ENCODE measurements at places on chromosomes 1 and 21.

- no peak for DNase-seq
Observed at GRCh38 chr1:41862384-41863221, 56.1 kb downstream of the HIVEP3 start.

DNA sequence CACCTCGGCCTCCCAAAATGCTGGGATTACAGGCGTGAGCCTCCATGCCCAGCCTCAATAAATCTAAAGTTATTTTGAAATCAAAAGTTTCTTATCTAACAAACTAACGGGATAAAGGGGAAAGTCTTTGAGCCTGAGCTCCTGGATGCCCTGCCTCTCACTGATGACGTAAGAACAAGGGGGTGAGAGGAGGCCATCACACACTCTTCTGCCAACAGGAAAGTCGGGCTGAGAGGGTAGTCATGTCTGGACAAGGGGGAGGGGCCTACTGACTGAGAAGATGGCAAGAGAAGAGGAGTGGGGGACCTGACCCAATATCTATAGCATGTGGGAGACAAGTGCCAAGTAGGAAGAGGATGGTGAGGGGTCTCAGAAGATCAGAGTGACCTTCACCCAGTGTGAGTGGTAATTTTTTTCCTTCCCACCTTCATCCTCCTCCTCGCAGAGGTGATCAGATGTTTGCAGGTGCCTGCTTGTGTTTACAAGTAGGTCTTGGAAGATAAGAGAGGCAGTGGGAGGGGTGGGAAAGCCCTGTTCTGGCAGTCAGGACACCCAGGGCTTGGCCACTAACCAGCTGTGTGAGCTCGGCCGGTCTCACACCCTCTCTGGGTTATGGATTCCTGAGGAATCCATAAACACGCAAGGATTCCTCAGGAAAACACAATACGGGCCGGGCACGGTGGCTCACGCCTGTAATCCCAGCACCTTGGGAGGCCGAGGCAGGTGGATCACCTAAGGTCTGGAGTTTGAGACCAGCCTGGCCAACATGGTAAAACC lies 9.6 kb downstream of the UQCRHL start:
- no peak for DNase-seq

- no peak for DNase-seq
Observed at GRCh38 chr1:33323663-33324477, 3.0 kb upstream of the A3GALT2 start.

DNA sequence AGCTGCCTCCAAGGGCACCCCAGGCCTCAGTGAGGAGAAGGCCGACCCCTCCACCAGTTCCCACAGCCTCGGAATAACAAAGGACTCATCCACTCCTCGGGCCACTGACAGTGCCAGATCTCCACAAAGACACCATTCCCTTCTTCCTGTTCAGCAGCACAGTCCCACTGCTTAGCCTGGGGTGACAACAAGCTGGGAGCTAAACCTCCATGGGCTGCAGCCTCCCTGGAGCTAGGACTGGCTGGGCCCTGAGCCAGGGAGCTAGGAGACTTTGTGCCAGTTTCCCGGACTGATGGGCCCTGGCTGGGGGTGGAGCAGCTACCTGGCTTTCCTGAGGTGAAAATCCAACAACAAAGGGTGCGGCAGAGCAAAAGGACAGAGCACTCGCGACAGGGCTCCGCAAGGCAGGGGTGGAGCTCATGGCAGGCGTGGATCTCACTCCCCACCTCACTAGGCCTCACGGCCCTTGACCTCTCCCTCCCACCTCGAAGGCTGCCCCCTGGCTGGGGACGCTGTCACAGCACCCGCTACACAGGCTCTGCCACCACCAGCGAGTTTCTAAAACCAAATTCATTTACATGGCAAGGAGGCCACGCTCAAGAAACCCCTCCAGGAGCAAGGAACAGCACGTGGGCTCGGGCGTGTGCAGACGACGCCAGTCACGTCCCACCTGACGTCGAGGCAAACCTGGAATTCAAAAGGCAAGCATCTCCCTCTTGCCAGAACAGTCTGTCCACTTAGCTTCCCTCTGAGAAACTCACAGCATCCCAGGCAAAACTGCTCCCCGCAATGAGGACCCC lies 13.8 kb downstream of the SLC35E2B start:
- no peak for DNase-seq

DNA sequence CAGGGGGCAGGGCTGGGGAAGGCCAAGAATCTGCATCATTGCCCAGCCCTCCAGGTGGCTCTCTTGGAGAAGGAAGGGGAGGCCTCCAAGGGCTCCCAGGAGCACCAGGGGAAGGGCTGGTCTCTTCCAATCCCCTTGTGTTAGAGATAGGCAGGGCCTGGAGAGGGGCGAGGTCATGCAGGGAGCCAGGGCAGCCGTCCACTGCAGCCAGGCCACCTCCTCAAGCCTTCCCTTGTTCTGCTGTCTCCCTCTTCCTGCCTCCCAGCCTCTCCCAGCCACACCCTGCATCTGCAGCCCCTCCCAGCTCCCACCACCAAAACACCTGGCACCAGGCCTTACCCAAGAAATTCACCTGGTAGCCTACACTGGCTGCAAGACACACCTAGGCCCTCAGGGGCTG lies 105.3 kb upstream of the IFFO2 start:
- no peak for DNase-seq

DNA sequence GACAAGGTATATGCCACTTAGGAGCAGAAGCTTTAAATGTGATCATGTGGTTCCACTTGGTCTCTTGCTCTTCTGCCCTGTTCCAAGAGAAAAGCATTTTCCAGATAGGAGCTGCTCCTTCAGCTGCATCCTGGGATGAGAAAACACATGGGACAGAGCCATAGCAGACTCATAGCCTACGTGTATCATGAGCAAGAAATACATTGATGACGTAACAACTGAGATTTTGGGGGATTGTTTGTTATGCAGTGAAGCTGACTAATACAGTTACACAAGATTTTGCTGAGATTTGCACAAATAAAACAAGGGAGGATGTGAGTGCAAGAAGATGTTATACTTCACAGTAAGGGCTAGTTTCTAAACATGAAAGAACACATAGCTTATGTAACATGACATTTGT lies 36.0 kb upstream of the IRF2BP2 start:
- no peak for DNase-seq

DNA sequence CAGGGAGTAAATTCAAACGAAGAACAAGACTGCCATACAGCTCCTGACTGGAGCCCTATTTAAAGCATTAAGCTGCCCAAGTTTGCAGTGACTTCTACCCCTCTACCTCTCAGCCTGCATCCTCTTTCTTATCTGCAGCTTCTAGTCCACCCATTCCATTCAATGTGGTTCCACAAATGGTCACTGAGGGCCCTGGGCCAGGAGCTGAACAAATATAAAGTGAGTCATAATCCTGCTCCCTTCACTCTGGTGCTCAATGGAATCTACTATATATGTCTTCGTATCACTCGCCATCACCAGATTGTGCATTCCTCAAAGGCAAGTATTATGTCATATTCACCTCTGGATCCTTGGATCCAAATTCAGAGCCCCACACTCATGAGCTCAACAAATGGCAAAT lies 398.7 kb downstream of the BRINP2 start:
- DNase-seq: no peak

- DNase-seq: no peak
Observed at GRCh38 chr1:234866007-234866866, 256.3 kb upstream of the IRF2BP2 start.

- DNase-seq: no peak
Observed at GRCh38 chr1:50846224-50846839, 113.7 kb downstream of the FAF1 start.

- no peak for DNase-seq
Observed at GRCh38 chr1:182845379-182845778, 6.2 kb downstream of the DHX9 start.

DNA sequence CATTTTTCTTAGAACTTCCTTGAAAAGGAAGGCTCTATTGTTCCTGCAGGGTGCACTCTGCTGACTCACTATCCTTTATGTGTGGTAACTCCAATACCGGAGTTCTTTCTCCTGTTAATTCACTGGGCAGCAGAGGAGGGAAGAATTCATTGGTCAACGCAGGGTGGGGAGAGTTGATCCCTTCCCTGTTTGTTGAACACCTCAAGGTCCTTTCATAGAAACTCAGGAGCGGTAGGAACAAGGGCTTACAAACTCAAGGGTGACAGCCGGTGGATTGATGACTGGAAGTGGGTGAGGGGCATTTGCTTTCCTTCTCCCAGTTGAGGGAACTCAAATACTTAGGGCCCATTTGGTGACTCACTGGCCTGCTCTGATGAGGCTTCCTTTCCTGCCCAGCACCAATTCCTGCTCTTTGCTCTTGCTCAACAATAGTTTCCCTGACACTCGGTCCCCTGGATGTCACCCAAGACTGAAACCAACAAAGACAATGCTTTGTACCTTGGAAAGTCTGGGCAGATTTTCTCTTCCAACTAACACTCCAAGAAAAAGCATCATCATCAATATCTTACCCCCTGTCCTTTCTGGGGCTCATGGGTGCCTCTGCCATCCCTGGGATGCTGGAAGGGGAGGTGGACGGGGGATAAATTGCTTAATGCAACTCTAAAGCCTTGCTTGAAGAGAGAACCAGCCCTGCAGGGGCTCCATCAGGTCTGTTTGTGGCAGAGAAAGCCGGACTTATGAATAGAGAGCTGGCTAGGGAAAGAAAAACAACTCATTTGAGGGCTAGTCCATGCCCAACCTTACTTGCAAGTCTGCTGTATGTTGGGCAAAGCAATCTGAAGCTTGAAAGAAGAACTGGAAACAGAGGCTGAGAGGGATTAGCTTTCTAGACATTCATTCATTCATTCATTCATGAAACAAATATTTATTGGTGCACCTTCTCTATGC lies 9.3 kb downstream of the SLC26A9 start:
- no peak for DNase-seq

DNA sequence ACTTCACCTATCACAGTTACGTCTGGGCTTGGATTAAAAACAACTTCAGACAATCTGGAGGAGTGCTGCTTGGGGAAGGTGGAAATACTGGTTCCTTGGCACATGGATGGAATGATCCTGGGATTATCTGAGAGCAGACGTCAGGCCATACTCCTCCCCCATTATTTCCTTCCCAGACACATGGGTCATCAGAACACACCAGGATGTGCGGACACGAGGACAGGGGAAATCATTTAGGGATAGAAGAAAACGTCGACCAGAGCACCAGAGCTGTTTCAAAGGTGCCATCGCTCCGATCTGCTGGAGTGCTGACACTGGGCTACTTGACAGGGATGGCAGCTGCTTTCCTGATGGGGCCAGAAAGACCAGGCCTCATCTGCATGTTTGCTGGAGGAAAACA lies 31.8 kb upstream of the ANGPTL7 start:
- no peak for DNase-seq

DNA sequence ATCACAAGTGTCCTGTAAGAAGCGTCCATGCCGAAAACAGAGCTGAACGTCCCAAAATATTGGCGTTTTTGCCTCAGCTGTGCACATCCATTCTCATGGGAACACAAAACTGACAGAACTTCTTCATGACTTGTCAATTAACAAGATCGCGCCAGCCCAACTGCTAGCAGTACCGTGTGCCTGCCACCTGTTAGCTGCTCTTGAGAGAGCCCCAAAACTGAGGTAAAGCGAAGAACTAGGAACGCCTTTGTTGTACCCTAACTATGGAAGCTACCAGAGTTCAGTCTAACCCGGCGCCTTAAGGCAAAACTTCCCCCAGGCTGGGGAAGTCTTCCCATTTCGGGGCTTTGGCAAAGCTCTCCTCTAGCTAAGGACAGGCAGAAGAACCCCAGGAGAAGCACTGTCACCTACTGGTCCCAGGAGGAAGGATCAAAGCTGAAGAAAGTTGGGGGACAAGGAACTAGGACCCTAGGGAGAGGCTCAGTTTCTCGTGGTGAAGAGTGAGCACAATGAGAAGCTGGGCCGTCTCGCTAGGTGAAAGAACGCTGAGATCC lies 719 bp downstream of the EYA3 start:
- DNase-seq: peak; percentile 40

DNA sequence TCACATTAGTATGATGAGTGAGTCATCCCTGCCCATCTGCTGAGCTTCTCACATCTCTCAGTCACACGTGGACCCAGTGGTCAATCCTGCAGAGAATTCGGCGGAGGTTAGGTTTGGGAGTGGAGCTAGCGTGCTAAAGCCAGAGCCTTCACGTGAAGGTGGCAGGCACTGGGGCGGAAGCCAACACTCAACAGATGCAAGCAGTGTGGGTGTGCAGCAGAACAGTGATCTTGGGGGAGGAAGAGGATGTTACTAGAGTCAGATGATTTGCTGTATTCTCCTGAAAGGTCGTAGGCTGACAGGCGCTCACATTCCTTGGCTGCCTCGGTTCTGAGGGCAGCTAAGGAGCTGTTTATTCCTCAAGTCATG lies 6.7 kb downstream of the C1orf115 start:
- DNase-seq: no peak

- no peak for DNase-seq
Observed at GRCh38 chr1:181396171-181396670, 87.1 kb upstream of the CACNA1E start.

DNA sequence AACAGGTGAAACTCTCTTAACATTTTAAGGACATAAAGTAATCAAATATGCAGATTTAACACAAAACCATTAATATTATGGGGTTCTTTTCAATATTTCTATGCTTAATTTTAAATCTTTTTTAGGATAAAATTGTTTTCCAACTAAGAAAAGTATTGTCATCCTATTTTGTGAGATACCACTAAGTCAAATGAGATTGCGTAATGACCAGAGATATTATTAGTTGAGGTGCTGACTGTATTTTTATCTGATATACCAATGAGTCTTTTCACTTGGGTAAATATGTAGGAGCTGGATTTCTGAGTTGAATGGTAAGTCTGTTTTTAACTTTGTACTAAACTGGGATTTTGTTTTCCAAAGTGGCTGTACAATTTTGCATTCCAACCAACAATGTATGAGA lies 25.4 kb downstream of the LEPR start:
- DNase-seq: no peak

DNA sequence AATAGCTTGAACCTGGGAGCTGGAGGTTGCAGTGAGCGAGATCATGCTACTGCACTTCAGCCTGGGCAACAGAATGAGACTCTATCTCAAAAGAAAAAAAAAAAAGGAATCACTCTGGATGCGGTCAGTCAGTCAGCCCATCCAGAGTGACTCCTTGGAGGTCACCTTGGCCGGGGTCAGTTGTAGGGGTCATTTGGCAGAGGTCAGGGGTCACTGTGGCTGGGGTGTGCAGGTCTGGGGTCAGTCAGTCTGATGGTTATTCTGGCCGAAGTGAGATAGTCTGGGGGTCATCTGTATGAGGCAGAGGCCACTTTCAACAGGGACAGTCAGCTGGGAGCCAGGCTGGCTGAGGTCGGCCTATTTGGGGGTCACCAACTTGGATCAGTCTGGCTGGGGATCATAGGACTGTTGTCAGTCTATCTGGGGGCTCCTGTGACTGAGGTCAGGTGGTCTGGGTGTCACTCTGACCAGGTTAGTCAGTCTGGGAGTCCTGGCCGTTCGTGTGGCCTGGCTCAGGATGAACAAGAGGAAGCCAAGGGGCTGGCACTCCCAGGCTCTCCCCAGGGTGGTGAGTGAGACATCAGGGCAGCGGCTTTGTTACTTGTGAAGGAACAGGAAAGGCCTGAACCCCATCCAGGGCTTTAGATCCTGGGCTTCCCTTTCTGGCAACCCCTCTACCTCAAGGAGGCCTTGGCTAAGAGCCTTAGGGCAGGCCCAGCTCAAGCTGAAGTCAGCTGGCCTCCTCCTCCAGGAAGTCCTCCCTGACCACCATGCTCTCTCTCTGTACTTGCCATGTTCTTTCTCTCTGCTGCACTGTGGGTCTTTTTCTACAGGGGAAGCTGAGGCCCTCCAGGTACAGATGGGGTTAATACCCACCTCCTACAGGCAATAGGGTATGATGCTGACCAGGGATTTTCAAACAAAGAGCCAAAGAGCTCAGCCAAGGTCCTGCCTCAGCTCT lies 15.1 kb downstream of the PTPRU start:
- no peak for DNase-seq

GRCh38 chr1:225812488-225813213 lies 2.7 kb downstream of the EPHX1 start:
- DNase-seq: no peak
